Foreskin fibroblast (primary cell): ENCODE measurements at places on chromosomes 1 and 21.

- DNase-seq, result peak; percentile 12
Observed at GRCh38 chr1:22646384-22646783, 3.0 kb downstream of the C1QC start.

DNA sequence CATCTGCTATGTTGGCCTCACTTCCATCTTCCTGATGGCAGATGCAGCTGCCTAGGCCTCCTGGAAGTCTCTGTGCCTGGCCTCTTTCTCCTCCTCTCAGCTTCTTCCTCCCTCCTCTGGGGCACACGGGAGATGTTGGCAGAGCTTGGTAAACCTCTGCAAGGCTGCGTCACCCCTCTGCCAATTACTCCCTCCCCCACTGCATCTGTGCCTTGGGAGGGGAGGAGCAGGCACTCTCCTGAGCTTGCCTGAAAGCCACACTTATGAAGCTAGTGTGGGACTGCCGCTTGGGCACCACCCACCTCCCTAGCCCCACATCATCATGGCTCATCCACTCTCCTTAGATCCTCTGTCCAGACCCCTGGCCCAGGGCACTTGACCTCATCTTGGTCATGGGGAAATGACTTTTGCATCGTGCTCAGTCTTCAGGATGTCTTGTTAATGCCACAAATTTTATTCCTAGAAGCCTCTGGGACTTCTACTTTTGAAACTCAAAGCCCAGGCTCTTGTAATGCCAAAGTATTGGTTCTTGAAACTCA, 7.3 kb upstream of the TMEM51 start:
- no peak for DNase-seq

DNA sequence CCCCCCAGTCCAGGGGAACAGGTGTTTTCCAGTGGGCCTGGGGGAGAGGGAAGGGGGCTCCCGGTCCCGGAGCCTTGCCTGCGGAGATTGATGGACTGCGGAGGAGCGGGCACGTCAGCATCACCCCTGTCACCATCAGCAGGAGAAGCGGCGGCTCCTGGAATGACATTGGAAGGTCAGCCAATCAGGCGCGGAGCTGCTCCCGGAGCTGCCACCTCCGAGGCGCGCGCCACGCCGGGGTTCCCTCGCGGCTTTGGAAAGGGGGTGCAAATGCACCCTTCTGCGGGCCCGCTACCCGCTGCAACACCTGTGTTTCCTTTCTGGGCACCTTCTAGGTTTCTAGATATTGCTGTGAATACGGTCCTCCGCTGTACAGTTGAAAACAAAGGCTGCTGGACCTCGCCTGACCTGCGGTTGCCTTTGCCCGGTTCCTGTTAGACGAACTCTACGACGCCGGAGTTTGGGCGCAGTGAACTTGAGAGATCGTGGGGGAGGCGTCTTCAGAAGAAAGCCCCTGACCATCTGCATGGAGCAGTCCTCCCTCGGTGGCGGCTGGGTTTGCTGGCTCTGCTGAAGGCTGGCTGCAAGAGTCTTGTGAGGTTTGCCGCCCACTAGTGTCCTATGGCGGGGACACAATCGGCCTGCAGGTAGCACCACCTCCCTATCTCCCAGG, 5.3 kb downstream of the DSCAM start:
- DNase-seq, result peak; percentile 3

- DNase-seq, result no peak
Observed at GRCh38 chr1:234330843-234331215, 42.4 kb upstream of the COA6 start.

DNA sequence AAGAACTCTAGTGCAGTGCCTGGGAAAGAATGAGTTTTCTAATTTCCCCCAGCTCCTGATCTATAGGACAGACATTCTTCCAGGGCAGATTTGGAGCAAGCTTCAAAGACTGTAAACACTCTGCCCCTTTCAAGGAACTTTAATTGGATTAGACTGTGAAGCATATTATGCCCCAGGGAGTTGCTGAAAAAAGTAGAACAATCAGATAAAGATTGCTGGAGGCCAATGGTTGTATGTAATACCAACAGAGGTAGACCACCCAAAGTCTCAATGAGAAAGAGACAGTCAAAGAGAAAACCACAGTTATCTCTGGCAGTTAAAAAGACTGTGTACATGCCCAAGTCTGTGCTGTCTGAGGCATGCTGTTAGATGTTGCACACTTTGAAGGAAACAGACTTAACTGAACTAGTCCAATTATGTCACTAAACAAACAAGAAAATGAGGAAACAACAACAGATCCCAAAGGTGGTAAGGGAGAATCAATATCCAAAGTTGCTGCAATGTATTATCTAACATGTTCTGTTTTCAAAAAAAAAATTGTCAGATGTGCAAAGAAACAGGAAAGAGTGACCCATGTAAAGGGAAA, 24.4 kb downstream of the C4BPA start:
- no peak for DNase-seq

DNA sequence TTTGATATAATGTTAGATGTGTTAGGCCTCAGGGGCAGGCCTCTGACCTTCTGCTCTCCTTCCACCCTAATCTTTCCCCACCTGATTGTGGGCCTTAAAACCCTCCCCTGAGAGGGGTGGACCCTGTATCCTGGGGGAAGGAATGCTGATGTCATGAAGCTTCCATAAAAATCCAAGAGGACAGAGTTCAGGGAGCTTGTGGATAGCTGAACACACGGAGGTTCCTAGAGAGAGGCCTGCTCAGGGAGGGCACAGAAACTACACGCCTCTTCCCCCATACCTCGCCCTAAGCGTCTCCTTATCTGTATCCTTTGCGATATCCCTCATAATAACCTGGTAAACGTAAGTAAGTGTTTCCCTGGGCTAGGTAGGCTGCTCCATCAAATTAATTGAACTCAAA, 4.3 kb downstream of the MFN2 start:
- no peak for DNase-seq

GRCh38 chr21:36323032-36323431, 3.0 kb downstream of the MORC3 start:
- no peak for DNase-seq

DNA sequence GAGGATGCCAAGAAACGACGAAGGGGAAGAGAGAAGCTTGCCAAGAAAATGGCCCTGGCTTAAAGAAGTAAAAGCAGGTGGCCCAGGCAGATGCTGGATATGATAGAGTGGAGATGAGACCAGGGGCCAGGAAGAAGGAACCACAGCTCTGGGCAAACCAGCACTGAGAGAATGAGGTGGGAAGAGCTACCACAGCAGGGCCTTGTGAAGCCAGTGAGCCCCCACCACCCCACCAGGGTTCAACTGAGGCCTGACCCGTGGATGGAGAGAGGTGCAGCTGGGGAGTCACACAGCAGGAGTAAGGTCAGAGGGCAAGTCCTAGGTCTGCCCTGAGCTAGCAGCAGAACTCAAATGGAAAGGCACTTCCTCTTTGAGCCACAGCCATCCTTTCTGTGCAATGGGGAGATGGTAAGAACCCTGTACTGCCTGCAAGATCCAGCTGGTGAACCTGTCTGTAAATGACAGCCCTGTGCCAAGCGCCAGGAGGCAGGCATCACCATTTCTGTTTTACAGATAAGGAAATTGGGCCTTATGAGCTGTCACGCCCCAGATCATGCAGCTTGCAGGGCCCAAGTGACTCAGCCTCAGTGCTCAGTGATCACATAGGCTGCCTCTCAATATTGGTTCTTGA, 8.5 kb downstream of the SH3BGRL3 start:
- no peak for DNase-seq

GRCh38 chr1:150233359-150234308, 2.3 kb downstream of the ANP32E start:
- no peak for DNase-seq

GRCh38 chr1:34398916-34399275, 222.2 kb downstream of the C1orf94 start:
- DNase-seq, result no peak

DNA sequence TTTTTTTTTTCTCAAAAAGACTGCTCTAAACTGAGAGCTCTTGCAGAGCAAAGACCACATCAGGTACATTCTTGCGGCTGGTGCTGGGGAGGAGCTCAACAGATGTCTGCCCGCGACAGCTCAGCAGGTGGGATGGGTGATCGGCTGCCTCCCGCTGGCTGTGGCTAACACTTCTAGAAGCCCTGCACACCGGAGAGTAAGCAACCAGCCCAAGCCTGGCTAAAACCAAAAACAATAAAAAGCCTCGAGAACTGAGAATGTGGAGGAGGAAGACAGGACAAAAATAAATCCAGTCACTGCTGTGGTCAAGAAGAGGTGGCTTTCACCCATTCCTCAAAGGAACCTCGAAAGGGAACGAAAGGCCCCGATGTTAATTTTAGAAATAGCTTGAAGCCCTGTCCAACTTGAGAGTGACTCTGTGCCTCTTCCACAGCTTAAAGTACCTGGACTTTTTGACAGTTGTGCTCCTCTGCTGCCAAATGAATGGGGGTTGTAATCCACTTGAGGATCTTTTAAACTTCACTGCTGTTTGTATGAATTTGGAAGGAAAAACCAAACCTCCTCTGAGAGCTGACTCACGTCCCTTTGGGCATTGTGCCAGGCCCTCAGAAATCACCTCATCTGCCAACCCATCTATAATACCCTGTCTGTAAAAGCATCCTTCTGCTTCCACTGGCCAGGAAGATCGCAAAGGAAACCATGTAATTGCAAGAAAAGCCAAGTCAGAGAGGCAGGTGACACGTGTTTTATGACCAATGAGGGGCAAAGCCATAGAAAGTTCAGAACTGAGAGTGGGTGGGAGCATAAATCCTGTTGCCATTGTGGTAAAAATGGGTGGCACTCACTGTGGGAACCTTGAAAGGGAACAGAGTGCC, 78.6 kb downstream of the KCNN3 start:
- peak; percentile 68 for DNase-seq

DNA sequence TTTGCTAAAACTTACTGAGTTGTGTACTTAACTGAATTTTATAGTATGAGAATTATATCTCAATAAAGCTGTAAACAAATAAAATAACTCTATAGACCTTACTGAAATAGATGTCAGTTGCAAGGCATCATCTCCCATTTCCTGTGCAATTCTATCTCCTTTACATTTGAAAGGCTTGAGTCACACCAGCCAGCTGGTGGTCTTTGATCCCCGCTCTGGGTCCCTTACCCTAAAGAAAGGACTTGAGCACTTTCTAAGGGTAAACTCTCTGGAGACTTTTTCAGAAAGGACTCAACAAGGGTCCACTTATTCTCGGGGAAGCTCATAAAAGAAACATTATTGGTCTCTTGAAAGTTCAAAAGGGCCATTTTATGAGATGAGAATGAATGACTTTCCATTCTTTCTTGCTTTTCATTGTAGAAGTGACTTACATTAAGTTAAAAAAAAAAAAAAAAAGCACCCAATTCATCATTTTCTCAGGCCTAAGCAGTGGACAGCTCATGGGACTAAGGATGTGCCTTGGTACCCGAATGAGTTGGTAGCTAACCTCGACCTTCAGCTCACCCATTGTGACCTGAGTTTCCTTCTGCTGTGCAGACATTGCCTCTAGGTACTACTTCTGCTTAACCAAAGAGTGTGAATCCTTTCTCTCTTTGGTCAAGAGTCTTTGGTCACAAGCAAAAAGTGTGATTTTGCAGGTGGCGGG, 147.0 kb upstream of the COA6 start:
- no peak for DNase-seq
